ENCODE measurements at places on chromosomes 3 and 15. TPM values are rescaled to one million over a fixed set of nuclear protein-coding genes. Genes with fewer than 3 reads are reported as not detected.
A peak's percentile ranks its signal among the peaks of the same experiment; 100 is the strongest.

DNA sequence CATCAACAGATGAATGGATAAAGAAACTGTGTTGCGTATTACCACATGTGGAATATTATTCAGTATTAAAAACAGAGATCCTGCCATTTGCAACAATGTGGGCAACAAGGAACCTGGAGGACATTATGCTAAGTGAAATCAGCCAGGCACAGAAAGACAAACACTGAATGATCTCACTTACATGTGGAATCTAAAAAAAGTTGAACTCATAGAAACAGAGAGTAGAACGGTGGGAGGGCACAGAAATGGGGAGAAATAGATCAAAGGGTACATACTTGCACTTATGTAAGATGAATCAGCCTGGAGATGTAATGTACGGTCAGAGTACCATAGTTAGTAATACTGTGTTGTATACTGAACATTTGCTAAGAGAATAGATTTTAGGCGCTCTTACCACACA lies 29.8 kb upstream of the MUC13 start:
- H3K4me3 ChIP-seq: no peak overlapping the region
- no peaks in the 10 kb centered on the region for H3K4me1 ChIP-seq
- DNase-seq: no peak
- no peaks in the 10 kb centered on the region for H3K27me3 ChIP-seq

GRCh38 chr15:59210186-59210585 lies 3.5 kb downstream of the LDHAL6B start:
- no peaks in the 10 kb centered on the region for H3K27me3 ChIP-seq
- H3K27ac ChIP-seq: no peak overlapping the region
- no peaks in the 10 kb centered on the region for H3K4me1 ChIP-seq
- no peak overlapping the region for H3K4me3 ChIP-seq

GRCh38 chr3:172750069-172750367 lies 508 bp upstream of the ECT2 start:
- H3K27ac ChIP-seq: peak overlapping the region; percentile 83
- no peaks in the 10 kb centered on the region for H3K27me3 ChIP-seq
- peaks cover 11% of the 10 kb centered on the region for H3K4me1 ChIP-seq
- H3K36me3 ChIP-seq: no peaks in the 10 kb centered on the region

DNA sequence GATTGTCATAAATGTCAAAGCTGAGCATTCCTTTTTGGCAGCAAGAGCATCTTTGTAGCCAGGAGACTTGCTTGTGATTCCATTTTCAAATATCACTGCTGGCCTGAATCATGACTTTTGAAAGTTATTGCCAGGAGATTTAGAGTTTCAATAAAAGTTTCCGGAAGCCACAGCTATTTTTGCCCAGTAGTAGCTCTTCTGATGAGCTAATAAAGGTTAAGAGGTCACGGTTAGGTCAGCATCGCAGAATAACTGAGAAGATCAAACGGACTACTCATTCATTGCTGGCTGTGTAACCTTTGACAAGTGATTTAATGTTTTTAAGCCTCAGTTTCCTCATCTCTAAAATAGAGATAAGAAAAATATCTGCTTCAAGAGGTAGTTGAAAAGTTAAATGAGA lies 105.1 kb upstream of the ETV5 start:
- H3K36me3 ChIP-seq: no peaks in the 10 kb centered on the region
- DNase-seq: no peak
- no peaks in the 10 kb centered on the region for H3K4me1 ChIP-seq
- H3K27ac ChIP-seq: no peak overlapping the region

HIGD2B gene
- total RNA-seq: 0.33 TPM

DNA sequence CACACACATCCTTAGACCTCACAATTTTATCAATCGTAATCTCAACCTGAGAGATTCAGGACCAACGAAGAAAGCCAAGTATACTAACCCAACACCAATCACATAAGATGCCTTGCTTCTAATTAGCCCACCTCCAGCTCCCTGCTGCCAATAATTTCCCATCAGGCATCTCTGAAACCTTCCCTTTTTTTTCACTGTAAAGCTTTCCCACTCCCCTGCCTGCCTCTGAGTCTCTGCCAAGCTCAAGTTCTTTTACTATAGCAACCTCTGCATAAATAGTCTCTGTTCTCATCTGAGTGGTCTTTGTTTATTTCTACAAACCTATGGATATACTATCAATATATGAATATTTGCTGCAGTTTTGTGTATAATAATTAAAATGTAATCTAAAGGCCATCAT lies 86.5 kb downstream of the PIK3CB start:
- H3K36me3 ChIP-seq: no peaks in the 10 kb centered on the region
- H3K4me3 ChIP-seq: no peak overlapping the region
- no peaks in the 10 kb centered on the region for H3K4me1 ChIP-seq
- no peaks in the 10 kb centered on the region for H3K27me3 ChIP-seq
- no peak for DNase-seq

SOX14 gene
- total RNA-seq: not detected

TM4SF18 gene
- total RNA-seq: not detected

GRCh38 chr3:47266709-47267489 lies 15.7 kb downstream of the KIF9 start:
- H3K27me3 ChIP-seq: no peaks in the 10 kb centered on the region
- no peak for DNase-seq
- H3K36me3 ChIP-seq: no peaks in the 10 kb centered on the region
- H3K4me1 ChIP-seq: no peaks in the 10 kb centered on the region
- no peak overlapping the region for H3K27ac ChIP-seq

DNA sequence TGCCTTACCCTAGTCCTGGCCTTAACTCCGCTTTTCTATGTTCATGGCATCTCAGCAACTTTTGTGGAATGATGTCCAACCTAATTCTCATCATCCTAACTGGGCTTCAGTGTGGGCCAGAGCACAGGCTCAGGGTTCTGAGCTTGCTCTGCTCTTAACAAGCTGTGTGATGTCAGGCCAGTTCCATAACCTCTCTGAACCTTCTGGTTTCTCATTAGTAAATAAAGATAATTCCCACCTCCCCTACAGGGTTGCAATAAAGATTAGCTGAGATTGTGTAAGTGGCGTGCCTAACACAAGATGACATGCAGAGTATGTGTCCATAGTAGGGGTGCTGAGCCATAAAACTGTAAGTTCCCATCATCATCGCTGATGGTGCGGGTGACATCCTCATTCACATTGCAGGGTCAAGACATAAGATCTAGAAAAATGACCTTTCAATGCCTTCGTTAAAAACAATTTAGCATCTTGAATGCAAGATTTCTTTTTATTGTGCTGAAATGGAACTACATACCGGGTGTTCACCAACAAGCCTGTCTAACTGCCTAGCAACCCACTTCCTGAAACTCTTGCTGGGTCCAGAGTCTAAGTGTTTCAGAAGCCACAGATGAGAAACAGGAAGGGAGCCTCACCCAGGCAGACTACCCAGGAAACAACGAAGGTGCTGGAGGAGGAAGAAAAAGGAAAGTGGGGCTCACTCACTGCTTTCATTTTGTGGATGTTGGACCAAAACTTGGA lies 36.2 kb downstream of the CDCP1 start:
- H3K4me3 ChIP-seq: peak overlapping the region; percentile 37
- no peaks in the 10 kb centered on the region for H3K36me3 ChIP-seq
- H3K27me3 ChIP-seq: no peaks in the 10 kb centered on the region
- DNase-seq: no peak
- no peak overlapping the region for H3K27ac ChIP-seq

DNA sequence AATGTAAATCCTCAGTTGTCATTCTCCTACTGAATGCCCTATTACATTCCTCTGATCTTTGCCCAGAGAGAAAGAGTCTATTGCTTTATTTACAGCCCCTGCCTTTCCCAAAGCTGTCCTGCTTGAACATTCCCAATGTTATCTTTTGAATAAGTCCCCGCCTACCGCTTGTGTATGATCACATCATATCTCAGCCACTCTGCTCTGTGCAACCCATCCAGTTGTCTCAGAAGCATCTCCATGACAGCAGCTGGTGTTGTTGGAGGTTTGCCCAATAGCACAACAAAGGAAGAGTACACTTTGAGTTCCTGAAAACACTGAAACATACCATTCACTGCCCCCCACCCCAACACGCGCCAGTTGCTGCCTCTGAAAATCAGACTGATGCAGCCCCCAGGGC lies 22.0 kb upstream of the FAM3D start:
- H3K4me1 ChIP-seq: no peaks in the 10 kb centered on the region
- DNase-seq: no peak
- no peaks in the 10 kb centered on the region for H3K27me3 ChIP-seq
- H3K27ac ChIP-seq: no peak overlapping the region
- no peak overlapping the region for H3K4me3 ChIP-seq

GRCh38 chr3:126118591-126118990 lies 34.7 kb upstream of the SLC41A3 start:
- no peaks in the 10 kb centered on the region for H3K36me3 ChIP-seq
- H3K27me3 ChIP-seq: no peaks in the 10 kb centered on the region
- no peak overlapping the region for H3K4me3 ChIP-seq
- H3K27ac ChIP-seq: no peak overlapping the region

GRCh38 chr3:58924578-58924977 lies 125.2 kb downstream of the CFAP20DC start:
- H3K27me3 ChIP-seq: no peaks in the 10 kb centered on the region
- no peak overlapping the region for H3K27ac ChIP-seq
- no peak overlapping the region for H3K4me3 ChIP-seq

DNA sequence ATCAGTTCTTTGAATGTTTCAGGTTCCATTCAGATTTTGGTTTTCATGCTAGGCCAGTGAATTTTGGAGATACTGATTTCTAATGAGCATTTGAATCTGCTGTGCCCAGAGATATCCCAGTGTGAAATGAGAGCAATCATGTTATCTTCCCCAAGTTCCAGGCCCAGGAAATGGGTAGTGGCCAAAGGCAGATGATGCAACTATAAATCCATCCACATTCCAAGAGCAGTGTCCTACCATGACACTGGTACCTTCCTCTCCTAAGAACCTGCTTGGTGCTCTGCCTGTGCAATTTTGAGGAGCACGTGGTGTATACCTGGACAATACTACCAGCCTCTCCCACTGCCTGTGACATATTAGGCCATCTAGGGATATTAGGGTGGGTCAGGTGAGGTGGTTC lies 186.8 kb downstream of the SLCO3A1 start:
- H3K4me1 ChIP-seq: peaks cover 7% of the 10 kb centered on the region
- no peak overlapping the region for H3K4me3 ChIP-seq
- H3K27me3 ChIP-seq: no peaks in the 10 kb centered on the region
- no peaks in the 10 kb centered on the region for H3K36me3 ChIP-seq

GRCh38 chr15:96053781-96054428 lies 276.6 kb upstream of the NR2F2 start:
- no peak overlapping the region for H3K4me3 ChIP-seq
- H3K36me3 ChIP-seq: no peaks in the 10 kb centered on the region
- DNase-seq: no peak
- no peaks in the 10 kb centered on the region for H3K4me1 ChIP-seq
- peaks cover 11% of the 10 kb centered on the region for H3K27me3 ChIP-seq
- no peak overlapping the region for H3K27ac ChIP-seq

GRCh38 chr3:153734777-153735551 lies 386.2 kb upstream of the ARHGEF26 start:
- no peak overlapping the region for H3K4me3 ChIP-seq
- no peak for DNase-seq
- no peaks in the 10 kb centered on the region for H3K36me3 ChIP-seq
- H3K27me3 ChIP-seq: no peaks in the 10 kb centered on the region
- H3K4me1 ChIP-seq: no peaks in the 10 kb centered on the region
- no peak overlapping the region for H3K27ac ChIP-seq

- no peaks in the 10 kb centered on the region for H3K27me3 ChIP-seq
- peaks cover 4% of the 10 kb centered on the region for H3K36me3 ChIP-seq
- H3K4me1 ChIP-seq: peaks cover 22% of the 10 kb centered on the region
- peak overlapping the region; percentile 39 for H3K4me3 ChIP-seq
Observed at GRCh38 chr15:58628206-58628947, 121.1 kb downstream of the ADAM10 start.

DNA sequence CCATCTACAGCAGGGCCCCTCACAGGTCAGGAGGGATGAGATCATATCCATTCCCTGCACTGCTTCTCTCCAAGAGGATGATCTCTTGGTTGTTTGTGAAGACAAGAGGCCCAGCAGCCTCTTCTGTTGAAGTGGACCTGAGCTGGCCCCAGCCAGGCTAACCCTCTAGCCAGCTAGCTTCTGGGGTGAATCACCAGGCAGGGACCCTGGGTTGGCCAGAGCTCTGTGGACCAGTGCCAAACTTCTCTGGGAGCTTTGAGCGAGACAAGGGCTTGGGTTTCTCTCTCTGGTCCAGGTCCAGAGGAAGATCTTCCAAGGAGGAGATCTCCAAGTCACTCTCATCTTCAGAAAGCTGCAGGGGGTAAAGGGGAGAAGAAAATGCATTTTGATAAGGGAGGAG lies 52.7 kb downstream of the CLDN18 start:
- DNase-seq: no peak
- H3K4me1 ChIP-seq: no peaks in the 10 kb centered on the region
- no peaks in the 10 kb centered on the region for H3K36me3 ChIP-seq

ATP13A4 gene
- 2.6 TPM for total RNA-seq

DNA sequence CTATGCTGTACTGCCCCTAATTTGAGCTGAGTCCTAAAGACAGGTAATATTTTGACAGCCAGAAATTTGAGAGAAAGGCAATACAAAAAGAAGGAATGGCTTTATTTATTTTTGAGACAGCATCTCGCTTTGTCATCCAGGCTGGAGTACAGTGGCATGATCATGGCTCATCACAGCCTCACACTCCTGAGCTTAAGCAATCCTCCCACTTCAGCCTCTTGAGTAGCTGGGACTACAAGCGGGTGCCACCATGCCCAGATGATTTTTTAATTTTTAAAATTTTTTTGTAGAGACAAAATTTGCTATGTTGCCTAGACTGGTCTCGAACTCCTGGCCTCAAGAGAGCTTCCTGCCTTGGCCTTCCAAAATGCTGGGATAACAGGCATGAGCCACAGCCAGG lies 77.4 kb upstream of the SLC4A7 start:
- no peaks in the 10 kb centered on the region for H3K4me1 ChIP-seq
- H3K36me3 ChIP-seq: no peaks in the 10 kb centered on the region
- H3K27ac ChIP-seq: no peak overlapping the region

- H3K27me3 ChIP-seq: no peaks in the 10 kb centered on the region
- no peak overlapping the region for H3K27ac ChIP-seq
- no peaks in the 10 kb centered on the region for H3K36me3 ChIP-seq
- no peaks in the 10 kb centered on the region for H3K4me1 ChIP-seq
Observed at GRCh38 chr15:57992761-57993355, 72.7 kb downstream of the ALDH1A2 start.

GOLGA6D gene
- not detected for total RNA-seq

EPHA6 gene
- not detected for total RNA-seq

RPL39L gene
- total RNA-seq: 11.3 TPM

GRCh38 chr15:94582368-94582767 lies 351.0 kb downstream of the MCTP2 start:
- DNase-seq: no peak
- H3K36me3 ChIP-seq: no peaks in the 10 kb centered on the region
- peaks cover 32% of the 10 kb centered on the region for H3K27me3 ChIP-seq

GRCh38 chr15:44705986-44706385 lies 5.1 kb downstream of the PATL2 start:
- H3K36me3 ChIP-seq: no peaks in the 10 kb centered on the region
- H3K4me1 ChIP-seq: peaks cover 36% of the 10 kb centered on the region
- no peak for DNase-seq
- H3K27me3 ChIP-seq: no peaks in the 10 kb centered on the region
- H3K4me3 ChIP-seq: no peak overlapping the region

CRYGS gene
- total RNA-seq: 3.0 TPM

Measured in CD8-positive, alpha-beta memory T cell (primary cell).